Activated CD8-positive, alpha-beta memory T cell treated with anti-CD3 and anti-CD28 coated beads for 24 hours (primary cell): ENCODE measurements at places on chromosomes 4 and X.

DNA sequence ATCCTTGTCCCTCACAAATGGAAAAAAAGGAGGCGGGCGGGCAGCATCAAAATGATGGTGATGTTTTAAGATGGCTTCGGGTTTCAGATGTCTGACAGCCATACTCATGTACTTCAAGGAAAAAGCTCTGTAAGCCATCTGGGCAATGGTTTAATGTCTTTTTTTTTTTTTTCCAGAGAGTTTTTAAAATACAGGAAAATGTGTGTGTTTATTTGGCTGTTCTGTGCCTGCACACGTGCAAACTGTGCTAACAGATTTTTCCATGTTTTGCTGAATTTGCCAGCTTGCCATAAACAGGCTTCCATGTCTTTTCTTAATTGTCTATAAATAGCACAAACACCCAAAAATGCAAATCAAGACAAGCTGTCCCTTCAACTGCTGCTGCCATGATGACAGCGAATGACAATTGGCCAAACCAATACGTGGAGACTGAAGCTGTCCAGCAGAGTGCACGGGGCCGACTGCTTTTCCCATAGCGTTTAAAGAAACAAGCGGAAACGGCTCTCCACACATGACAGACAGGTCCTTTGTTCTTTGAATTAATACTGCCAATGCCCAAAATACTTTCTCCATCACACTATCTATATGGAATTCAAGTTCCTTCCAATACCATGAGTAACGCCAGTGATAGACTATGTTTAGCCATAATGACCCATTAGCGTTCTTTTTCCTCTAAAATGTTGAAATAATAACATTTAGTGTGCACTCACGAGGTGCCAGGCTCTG is 35.7 kb downstream of the AFAP1 start:
- no peak for DNase-seq

DNA sequence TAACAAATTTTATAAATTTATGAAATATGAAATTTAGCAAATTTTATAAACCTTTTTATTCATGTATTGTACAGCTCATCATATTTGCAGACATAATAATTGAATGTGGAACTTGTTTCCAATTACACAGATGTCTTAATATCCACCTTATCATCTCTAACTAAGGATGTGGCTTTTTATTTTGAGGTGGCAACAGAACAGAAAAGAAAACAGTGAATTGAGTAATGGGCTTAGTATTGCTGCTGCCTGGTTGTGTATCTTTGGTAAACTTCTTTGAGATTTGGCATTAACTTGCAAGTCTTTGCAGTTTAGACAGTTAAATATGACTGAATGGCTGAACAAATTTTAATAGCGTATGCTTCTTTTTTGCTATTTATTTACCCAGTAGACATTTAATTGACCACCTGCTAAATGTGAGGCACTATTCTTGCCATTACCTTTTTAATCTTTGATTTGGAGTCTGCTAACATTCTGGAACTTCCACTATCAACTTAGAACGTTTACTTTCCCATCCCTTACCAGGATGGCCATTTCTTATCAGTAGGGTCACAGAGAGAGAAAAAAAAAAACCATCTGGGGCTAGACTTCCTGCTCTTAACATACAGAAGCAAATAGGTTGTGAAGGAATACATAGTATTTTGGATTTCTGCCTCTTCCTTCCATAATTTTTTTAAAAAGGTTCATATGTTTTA is 44.8 kb downstream of the CLCN3 start:
- DNase-seq: no peak

- DNase-seq: no peak
Measured at GRCh38 chr4:86917212-86918039, 17.4 kb upstream of the AFF1 start.

DNA sequence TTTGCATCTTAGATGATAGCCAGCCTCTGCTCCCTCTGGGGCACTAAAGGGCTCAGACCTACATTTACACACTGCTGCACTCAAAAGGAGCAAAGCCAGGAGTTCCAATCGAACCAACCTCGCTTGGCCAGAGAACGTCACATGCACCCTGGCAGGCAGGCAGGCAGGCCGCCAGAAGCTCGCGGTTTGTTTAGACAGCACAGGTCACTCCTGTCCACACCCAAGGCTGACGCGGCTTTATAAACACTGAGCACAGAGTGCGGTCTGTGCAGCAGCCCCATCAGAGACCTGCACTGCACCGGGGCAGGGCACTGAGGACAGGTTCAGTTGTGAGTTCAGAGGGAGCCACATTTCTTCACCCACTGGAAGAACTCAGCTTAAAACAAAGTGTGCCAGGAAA is 143.9 kb downstream of the BCOR start:
- DNase-seq: no peak

DNA sequence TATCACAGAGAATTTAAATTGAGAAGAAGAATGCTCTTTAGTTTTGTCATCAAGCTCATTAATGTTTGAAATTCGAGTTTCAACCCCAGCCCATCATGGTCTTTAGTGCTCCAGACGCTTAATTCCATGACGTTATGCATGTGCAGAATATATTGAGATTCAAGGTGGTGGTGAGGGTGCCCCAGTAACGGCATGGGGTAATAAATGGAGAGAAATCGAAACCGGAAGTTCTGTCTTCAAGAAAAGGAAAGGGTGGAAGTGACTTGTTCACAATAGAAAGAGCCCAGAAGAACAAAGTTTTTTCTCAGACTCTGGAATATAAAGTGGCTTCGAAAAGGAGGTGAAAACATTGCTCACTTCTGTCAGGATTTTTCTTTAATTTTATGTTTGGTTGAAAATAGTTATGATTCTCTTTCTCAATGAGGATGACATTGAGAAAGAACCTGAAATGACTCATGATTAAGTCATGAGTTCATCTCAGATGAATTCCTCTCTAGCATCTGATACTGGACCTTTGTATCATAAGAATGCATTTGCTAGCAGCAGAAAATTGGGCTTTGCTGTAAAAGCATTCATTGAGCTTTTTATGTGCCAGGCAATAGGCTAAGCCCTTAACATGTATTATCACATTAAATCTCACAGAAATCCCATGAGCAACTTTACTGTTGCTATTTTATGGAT is 779 bp upstream of the DDX60L start:
- peak; percentile 60 for DNase-seq

DNA sequence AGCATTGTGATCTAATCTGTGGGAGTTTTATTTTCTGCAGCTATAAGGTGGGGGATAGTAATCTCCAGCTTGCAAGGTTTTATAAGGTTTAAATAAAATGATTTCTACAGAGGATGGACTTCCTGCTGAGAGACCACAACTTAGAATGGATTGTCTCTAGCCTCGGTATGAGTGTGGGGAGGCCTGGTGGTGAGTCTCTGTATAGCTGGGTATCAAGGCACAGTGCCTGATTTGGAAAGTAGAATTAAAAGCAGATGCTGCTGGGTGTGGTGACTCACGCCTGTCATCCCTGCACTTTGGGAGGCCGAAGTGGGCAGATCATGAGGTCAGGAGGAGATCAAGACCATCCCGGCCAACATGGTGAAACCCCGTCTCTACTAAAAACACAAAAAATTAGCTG is 162.0 kb upstream of the GATB start:
- DNase-seq: no peak

DNA sequence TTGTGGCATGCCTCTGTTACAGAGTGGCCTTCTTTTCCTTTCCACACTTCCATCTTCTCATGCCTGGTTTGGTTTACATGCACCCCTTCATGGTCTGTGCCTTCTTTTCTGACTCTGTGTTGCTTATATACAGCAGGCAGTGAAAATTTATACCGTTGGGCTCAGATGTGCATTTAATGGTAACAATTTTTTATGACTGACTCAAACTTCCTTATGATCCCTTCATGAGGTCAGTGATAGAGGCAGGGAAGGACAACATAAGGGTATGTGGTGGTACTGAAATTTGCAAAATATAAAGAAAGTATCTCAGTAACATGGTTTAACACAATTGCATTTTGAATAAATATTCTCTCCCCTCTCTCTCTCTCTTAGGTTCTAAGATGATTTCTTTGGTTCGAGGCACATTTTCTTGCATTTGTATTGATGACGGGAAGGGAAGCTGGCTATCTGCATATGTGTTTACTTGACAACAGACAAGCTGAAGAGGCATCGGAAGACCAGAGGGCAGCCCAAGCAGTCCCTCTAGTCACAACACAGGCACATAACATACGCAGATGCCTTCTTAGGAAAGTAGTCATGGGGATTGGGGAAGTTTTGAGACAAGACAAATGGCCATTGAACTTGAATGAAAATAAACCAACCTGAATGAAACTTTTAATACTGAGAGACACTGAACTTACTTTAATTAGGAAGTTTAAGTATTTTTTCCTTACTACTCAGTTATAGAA is 163.3 kb upstream of the LEF1 start:
- no peak for DNase-seq

DNA sequence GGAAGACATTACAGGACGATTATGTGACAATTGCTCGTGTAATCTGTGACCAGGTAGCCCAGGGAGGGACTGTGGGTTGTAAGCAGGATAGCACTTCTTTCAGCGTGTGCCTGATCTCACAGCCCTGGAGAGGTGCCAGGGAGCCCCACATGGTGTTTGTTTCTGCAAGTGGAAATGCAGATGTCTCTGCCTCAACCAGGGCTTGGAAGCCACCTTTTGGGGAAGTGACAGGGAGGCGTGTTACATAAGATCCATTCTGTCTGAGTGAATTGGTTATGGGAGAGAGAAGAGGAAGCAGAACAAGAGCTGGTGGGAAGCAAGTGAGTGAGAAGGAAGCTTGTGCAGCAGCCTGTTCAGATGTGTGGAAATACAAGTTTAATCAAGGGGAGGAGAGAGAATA is 104.5 kb upstream of the GATB start:
- DNase-seq: no peak

DNA sequence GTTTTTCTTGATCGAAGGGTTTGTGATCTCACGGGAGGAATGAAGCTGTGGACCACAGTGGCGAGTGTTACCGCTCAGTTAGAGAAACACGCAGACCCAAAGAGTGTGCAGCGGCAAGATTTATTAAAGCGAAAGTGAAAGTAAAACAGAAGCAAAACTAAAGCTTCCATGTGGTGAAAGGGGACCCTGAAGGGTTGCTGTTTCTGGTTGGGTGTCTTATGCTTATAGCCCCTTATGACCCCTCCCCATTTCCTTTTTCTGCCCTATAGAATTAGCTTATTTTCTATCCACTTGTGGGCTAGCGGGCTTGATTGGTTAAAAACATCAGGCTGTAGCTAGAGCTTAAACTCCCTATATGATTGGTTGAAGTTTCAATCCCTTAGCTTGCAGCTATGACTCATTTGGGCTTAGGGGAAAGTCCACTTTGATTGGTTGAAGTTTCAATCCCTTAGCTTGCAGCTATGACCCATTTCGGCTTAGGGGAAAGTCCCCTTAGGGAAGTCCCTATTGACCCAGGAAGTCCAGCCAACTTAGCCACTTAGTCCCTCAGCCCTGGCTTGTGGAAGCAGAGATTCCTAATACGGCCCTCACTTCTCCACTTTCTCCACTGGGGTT is 171.2 kb upstream of the NWD2 start:
- no peak for DNase-seq

DNA sequence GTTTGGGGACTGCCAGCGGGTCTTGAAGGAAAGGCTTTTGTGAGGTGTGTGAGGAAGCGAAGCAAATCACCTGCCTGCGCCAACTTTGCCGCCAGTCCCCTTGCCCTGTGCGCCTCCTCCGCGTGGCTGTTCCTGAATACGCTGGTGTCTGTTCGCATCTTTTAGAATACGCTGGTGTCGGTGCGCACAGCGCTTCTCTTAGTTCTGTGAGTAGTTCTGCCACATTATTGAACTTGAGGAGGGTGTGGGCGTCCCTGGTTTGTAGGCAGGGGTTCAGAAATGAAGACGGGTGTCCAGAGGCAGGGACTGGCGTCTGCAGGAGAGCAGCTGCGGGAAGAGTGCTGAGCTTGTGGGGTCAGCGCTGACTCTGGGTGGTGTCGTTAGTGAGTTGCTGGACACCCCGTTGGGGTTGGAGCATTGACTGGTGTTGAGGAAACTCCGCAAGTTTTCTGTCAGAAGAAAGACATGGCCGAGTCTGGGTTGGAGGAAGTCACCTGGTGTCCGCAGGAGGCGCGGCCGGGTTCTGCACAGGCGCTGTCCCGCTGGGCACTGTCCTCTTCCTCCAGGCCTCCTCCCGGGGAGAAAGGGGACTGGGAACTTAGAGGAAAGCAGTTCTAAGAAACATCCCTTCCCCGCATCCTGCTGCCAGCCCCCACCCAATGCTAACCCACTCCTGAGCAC is 930 bp downstream of the ZNF718 start:
- no peak for DNase-seq

GRCh38 chr4:15420642-15421041 is 7.2 kb upstream of the C1QTNF7 start:
- no peak for DNase-seq

DNA sequence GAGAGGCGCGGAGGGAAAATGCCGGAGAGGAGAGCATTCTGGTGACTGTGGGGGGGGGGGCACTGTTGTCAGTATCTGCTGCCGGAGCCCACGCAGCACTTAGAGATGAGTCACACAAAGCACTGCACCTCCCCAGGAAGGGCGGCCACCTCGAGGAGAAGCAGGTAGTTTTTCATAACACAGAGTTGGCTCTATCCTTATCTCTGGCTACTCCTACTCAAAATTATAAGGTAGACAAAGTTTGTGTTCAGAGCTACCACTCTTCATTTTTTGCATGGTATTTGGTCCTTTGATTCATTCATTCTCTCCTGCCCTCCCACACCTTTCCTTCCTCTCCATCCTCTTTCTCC is 76.2 kb upstream of the SCOC start:
- no peak for DNase-seq

- peak; percentile 88 for DNase-seq
Measured at GRCh38 chrX:103533511-103534216, 14.4 kb upstream of the RAB40A start.

GRCh38 chrX:132749406-132749805 is 209.0 kb downstream of the HS6ST2 start:
- DNase-seq: no peak

DNA sequence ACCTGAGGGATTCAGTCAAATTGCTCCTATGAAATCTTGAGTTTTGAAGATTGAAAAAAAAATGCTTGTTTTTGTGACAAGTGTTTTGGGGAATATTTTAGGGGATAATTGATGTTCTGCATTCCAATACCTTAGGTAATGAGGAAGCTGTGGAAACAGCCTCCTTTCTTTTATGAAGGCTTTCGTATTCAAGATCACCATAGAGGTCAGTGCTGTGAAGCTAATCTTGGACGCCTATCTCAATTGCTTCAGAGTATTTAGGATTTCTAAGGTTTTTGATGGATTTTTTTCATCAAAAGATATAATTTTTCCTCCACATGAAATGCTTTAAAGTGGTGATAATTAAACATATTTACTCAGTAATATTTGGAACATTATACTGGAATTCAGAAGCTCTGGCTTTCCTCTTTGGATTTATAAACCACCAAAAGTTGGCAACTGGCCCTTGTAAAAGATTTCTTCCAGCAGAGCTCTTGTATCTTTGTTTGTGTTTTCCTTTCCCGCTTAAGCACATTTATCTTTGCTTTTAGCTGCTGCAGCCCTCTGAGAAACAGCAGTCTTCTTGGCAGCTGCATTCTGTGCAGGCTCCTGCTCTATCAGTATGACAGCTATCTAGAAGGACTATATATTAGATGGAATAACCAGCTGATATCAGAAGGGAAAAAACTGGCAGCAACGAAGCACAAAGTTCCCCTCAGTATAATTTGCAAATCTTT is 63.7 kb downstream of the HMGB2 start:
- no peak for DNase-seq

DNA sequence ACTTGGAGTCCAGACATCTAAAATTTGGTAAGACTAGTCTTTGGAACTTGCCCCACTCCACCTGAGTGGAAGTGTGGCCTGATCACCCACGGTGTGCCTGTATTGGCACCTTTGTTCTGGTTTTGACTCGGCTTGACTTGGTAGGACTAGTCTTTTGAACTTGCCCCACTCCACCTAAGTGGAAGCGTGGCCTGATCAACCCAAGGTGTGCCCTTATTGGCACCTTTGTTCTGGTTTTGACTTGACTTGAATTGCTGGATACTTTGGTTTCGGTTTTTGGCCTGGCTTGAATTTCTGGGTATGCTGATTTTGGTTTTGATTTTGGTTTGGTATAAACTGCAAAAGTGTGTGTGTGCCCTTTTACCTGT is 44.7 kb upstream of the UGT2B7 start:
- no peak for DNase-seq
